Epithelial cell of umbilical artery (primary cell): ENCODE measurements at places on chromosomes 2 and 18. TPM values are rescaled to one million over a fixed set of nuclear protein-coding genes. Genes with fewer than 3 reads are reported as not detected.

Gene TNS1
- 9.1 and 19.8 TPM in 2 replicates for total RNA-seq

Gene ZBTB7C
- total RNA-seq: not detected in 2 replicates

Gene DNER
- total RNA-seq: under 0.01 TPM in 1 of 2 replicates, not detected in the other

Gene CDK5R2
- not detected in 2 replicates for total RNA-seq

Gene NT5C1B
- not detected in 2 replicates for total RNA-seq

Gene CELF4
- not detected in 2 replicates for total RNA-seq

Gene AGXT
- total RNA-seq: not detected in 2 replicates
